Right renal cortex interstitium (tissue), 3 donors: ENCODE measurements at places on chromosomes 1 and 21. TPM values are rescaled to one million over a fixed set of nuclear protein-coding genes. Genes with fewer than 3 reads are reported as not detected.

Gene PRKAA2
- 15.3 TPM for polyA plus RNA-seq

Gene DFFB
- polyA plus RNA-seq, result 8.2 TPM

Gene PRMT6
- polyA plus RNA-seq, result 44.9 TPM

Gene C1orf52
- 37.8 TPM for polyA plus RNA-seq

Gene SPATA46
- polyA plus RNA-seq, result 0.51 TPM

Gene CD1B
- polyA plus RNA-seq, result not detected

Gene VSIG8
- 0.36 TPM for polyA plus RNA-seq

Gene BCL2L15
- 0.50 TPM for polyA plus RNA-seq

Gene HEYL
- 23.1 TPM for polyA plus RNA-seq

Gene SAMD11
- 42.7 TPM for polyA plus RNA-seq

Gene CYYR1
- polyA plus RNA-seq, result 64.8 TPM

Gene GSTM1
- polyA plus RNA-seq, result 3.3 TPM

Gene PGLYRP3
- polyA plus RNA-seq, result not detected

Gene TNFSF18
- 0.08 TPM for polyA plus RNA-seq

Gene SIM2
- 16.6 TPM for polyA plus RNA-seq

Gene CSF1
- polyA plus RNA-seq, result 7.9 TPM

Gene C1orf87
- polyA plus RNA-seq, result 0.27 TPM

Gene ATP1A2
- 5.8 TPM for polyA plus RNA-seq

Gene CRYBG2
- 0.46 TPM for polyA plus RNA-seq

Gene CTSE
- 0.14 TPM for polyA plus RNA-seq

Gene KLHDC7A
- 13.3 TPM for polyA plus RNA-seq

Gene NPHS2
- 513 TPM for polyA plus RNA-seq
